Stimulated activated CD4-positive, alpha-beta T cell treated with anti-CD3 and anti-CD28 coated beads, Interleukin-4, amount 100 ng/mL, for 24 hours (primary cell): ENCODE measurements at places on chromosomes 6 and 20.

- DNase-seq = no peak
Measured at GRCh38 chr20:50149481-50150254, 3.9 kb downstream of the PEDS1 start.

GRCh38 chr6:33073431-33073871 lies at the start of gene HLA-DPA1:
TSS of gene HLA-DPA1 (minus strand) at chr6:33073649.
- peak; percentile 48 for DNase-seq

GRCh38 chr20:62624325-62624690 lies 18.0 kb upstream of the SLCO4A1 start:
- DNase-seq = no peak

DNA sequence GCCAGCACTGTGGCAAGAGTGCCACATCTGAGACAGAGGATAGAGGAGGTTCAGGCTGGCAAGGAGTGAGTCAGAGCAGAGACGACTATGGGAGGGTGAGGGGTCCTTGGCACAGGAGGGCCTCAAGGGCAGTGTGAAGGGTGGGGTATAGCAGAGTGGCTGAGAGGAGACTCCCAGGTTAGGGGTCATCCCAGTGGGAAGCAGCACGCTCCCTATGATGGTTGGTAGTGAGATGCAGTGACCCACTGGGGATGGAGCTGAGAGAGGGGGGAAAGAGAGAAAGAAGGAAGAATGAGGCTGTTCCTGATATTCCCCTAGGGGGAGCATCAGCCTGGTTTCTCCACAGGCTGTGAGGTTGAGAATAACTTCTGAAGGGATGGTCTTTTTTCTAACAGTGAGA lies 97.3 kb downstream of the INSM1 start:
- no peak for DNase-seq

- no peak for DNase-seq
Measured at GRCh38 chr6:122048570-122048969, 350.9 kb upstream of the HSF2 start.

DNA sequence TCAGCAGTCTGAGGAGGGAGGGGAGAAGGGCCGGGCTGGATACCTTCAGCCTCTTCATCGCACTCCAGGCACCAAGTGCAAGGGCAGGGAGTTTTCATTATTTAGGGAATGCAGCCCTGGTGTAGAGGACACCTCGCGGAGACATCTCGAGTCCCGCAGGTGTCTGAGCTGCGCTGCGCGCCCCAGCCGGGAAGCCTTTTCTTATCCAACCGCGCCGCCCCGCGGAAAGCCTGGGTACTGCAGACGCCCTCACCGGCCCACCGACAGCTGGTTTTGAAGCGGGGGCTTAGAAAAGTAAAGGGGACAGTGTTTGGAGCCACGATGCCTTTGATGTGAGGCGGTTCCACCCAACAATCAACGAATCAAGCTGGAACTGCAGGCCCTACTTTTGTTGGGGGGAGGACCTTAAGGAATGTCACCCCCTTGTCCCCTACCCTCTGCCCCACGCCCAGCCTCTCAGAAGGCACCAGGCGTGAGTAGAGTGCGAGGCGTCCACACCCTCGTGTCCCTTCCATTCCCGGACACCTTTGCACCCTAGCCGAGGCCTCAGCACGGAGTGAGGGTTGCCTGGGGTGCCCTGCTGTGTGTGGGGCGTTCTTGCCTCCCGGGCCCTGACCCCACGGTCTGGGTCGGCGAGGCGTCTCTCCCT lies 8.6 kb downstream of the NKX2-2 start:
- peak; percentile 85 for DNase-seq

GRCh38 chr6:169647637-169648036 lies 54.2 kb downstream of the WDR27 start:
- no peak for DNase-seq

GRCh38 chr20:2619337-2619736 lies 33.1 kb upstream of the NOP56 start:
- no peak for DNase-seq

DNA sequence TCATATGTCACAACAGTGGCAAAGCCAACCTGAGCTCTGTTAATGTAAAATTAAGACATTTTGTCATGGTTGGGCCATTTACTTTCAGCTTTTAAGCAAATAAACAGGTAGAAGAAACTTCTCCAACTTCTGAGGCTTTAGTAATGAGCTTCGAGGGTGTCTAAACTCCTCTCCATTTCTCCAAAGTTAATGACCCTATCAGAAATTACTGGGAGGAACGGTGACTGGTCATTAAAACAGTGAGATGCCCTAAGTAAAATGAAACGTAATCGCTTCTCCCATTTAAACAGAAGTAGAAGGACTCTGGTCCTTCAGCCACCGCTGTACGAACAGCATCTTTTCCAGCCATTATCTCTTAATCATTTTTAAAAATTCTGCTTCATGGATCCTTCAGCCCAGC lies 986.9 kb upstream of the MANEA start:
- no peak for DNase-seq

DNA sequence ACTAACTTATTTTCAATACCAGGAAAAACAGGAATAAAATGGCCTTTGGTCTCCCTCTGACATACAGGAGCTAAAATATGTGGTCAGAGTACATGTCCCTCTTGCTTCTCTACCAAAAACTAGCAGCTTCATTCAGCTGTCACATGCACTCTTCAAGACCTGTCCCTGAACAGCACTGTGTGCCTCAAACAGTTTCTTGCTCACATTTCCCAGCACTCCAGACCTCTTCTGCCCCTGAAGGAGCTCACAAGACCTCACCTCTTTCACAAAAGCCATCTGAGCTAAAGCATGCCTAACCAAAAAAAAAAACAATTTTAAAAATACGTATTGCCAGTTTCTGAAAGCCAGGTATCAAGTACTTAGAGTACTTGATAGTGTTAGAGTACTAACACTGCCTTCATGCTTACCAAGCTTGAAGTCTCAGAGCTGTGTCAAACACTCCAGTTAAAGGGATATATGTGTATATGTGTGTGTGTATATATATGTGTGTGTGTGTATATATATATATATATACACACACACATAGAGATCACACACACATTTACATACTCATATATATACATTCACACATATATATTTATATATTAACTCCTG lies 148.3 kb upstream of the POU3F2 start:
- DNase-seq = no peak

DNA sequence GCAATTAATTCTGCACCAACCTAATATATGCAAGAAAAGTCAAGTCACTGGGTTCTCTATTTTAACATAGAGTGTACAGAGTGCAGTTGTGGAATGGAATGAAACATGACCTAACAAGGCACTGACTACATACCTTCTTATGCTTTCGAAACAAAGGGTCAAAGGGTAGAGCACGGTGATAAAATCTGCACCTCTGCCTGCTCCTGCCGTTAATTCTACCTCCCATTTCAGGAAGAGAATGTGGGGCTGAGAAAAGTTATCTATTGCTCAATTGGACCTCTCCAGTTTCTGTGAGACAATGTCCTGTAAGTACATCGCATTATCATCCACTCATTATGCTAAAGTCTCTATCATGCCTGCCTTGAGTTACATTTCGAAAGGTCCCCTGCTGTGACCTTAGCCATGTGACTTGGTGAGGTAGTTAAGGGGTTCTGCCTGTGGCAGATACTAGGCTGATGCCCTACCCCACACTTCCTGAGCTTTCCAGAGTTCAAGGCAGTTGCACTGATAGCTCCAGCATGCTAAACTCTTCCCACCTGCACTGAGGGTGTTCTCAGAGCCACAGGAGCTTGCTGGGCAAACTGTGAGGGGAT lies 14.0 kb upstream of the MOCS1 start:
- no peak for DNase-seq

GRCh38 chr6:106155219-106155830 lies 69.2 kb downstream of the PRDM1 start:
- no peak for DNase-seq

DNA sequence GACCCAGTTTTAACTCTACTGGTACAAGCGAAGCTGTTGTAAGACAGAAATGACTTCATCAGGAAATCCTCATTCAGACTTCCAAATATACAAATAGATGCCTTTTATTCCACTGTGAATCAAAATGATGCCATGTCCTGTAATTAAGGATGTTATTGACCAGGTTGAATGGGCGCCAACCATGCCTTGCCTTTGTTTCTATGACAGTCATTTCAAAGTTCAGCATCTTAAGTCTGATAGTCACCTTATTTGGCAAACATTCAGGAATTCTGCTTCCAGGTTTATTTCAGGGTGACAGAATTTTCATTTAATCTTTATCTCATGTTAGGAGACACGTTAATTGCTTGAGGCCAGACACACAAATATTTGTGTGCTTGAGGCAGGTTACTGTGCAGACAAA lies 592.8 kb upstream of the JAG1 start:
- no peak for DNase-seq

DNA sequence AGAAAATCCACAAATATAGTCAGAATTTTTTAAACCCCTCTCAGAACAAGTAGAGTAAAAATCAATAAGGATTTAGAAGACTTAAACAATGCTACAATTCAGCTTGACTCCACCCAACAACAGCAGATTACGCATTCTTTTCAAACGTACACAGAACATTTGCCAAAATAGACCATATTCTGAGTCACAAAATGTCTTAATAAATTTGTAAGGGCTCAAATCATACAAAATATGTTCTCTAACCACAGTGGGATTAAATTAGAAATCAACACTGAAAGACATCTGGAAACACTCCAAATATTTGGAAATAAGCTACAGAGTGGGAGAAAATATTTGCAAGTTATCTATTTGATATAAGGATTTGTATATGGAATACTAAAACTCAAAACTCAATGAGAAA lies 164.2 kb upstream of the AKAP12 start:
- no peak for DNase-seq

DNA sequence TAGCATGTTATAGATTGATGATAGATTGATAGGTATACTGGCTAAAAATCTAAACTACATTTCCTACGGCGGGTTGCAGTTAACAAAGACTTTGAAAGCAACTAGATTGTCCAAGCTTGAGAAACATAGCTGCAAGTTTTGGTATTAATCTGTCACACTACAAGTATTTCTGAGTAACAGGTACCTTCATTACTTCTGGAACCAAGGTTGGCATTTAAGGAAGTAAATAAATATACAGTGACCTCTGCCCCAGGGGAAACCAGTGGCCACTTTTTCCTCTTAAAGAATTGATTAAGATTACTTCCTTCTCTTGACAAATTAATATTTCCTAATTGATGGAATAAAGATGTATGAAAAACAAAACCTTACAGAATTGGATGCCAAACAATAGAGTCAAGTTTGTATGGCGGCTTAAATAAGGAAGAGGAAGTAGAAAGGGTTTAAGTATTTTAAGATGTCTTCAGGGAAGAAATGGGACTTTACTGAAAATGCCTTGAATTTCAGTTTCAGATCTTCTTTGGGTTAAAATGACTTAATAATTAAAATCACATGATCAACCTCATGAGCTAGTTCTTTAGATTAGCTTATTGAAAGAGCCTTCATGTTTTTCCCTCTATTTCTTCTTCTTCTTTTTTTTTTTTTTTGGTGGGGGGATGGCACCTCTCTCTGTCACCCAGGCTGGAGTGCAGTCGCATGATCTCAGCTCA lies 132.8 kb downstream of the DOK5 start:
- no peak for DNase-seq

DNA sequence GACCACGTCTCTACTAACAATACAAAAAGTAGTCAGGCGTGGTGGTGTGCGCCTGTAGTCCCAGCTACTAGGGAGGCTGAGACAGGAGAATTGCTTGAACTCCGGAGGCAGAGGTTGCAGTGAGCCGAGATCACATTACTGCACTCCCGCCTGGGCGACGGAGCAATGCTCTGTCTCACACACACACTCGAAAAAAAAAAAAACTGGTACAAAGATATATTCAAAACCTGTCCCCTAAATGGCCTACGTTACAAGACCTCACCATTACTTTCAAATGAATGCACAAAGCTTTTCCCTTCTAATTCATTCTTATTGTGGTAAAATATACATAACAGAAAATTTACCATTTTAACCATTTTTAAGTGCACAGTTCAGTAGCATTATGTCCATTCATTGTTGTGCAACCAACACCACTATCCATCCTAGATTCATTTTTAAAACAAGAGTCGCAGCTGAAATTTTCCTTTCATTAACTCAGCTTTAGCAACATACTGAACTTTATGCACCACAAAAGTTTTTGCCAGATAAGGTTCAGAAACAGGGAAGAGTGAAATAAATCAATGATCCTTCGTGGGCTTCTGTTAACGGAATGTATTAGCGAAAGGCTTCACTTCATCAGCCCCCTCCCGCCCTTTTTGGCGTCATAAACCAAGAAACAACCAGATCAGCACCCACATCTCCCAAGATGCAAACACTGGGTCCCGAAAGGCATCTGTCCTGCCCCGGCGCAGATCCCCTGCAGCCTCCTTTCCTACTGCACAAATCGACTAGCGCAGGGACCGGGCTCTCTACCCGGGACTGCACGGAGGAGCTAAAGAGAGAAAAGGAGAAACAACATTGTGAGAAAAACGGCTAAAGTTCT lies 825 bp upstream of the FAM135A start:
- no peak for DNase-seq

DNA sequence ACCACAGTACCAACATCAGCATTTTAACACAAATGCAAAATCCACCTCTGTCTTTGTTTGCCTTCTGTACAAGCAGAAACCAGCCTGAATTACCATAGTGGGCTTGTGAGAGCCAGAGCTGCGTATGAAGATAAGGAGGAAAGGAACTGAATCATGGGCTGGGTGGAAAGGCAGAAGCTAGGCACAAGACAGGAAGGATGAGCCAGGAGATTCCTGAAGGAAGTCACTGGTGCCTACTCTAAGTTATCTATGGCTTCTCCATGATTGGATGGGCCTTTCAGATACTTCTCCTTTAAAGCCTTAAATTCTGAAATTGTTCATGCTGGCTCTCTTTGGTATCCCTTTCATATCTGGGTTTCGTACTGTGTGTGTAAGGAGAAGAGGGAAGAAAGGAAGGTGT lies 140.6 kb downstream of the LCA5 start:
- no peak for DNase-seq

DNA sequence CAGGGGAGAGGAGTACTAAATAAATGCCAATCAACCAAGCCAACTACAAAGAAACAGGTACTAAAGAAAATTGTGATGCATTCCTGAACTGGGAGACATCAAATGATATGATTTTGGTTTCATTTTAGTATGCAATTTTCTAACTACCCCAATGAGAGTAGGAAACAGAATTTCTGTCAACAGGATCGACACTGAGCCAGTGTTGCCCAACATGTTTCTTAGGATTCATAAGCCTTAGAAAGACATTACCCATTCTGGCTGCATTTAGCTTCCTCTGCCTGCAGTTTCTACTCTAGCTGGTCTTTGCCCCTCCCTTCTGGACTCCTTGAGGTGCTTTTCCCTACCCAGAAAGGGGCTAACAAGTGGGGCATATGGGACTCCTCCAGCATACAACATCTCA lies 49.8 kb downstream of the KCTD20 start:
- DNase-seq = no peak
